Hepatocyte (in vitro differentiated cells): ENCODE measurements at places on chromosomes 6 and 20. TPM values are rescaled to one million over a fixed set of nuclear protein-coding genes. Genes with fewer than 3 reads are reported as not detected.

TSPO2 gene
- polyA plus RNA-seq: 0.36 and 2.7 TPM in 2 replicates

RAET1L gene
- not detected in 2 replicates for polyA plus RNA-seq

ARMH2 gene
- not detected in 2 replicates for polyA plus RNA-seq

REPS1 gene
- polyA plus RNA-seq: 30.0 and 31.3 TPM in 2 replicates

HLA-DOA gene
- 0.79 and 0.83 TPM in 2 replicates for polyA plus RNA-seq
